Ascending aorta (tissue), 2 donors: ENCODE measurements at places on chromosomes 7 and 10. TPM values are rescaled to one million over a fixed set of nuclear protein-coding genes. Genes with fewer than 3 reads are reported as not detected.

The CDHR1 gene
- total RNA-seq: not detected

DNA sequence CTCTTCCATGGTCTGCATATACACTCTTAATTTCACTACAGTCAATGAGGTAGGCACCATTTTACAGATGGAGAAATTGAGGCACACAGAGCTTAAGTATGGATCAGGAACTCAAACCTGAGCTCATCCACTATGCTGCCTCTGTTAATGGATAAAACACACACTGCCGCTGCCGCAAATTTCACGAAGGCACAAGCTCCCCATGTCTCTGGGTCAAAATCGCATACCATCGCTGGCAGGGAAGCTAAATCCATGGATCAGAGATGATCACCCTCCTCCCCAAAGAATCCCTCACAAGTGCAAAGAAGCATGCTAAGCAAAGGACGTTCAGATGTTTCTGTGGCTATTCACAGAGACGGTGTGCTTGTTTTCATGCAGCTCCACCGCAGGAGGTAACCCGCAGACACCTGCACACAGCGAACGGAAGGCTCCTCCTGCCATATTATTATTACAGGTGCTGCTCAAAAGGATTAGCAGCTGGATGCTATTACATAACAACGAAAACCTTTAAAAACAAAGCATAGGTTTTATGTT, 109.3 kb downstream of the UBE2H start:
- no peak for DNase-seq
- no peaks in the 10 kb centered on the region for H3K27me3 ChIP-seq
- peak overlapping the region; percentile 66 for H3K27ac ChIP-seq
- H3K4me3 ChIP-seq: no peak overlapping the region

GRCh38 chr7:2131800-2132199, 100.9 kb downstream of the MAD1L1 start:
- DNase-seq: no peak
- H3K36me3 ChIP-seq: no peaks in the 10 kb centered on the region
- no peaks in the 10 kb centered on the region for H3K4me1 ChIP-seq
- H3K4me3 ChIP-seq: no peak overlapping the region
- H3K27me3 ChIP-seq: no peaks in the 10 kb centered on the region
- H3K27ac ChIP-seq: no peak overlapping the region

DNA sequence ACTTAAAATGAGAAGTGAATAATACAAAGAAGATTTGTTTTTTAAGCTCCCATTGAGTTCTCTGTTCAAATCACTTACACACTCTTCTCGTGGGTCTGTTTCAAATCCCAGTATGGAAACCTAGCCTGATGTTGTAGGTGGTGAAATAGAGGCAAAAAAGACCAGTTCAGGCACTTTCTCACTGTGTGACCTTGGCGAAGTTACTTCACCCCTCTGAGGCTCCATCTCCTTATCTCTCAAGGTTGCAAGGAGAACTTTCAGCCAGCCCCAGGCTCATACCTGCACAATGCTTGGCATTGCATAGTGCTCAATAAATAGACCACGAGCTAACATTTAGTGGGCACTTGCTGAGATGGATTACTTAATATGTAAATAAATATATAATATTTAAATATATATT, 90.1 kb downstream of the PRLHR start:
- no peaks in the 10 kb centered on the region for H3K4me1 ChIP-seq
- no peak for DNase-seq
- H3K4me3 ChIP-seq: no peak overlapping the region
- H3K36me3 ChIP-seq: no peaks in the 10 kb centered on the region

GRCh38 chr10:114208351-114208750, 29.2 kb downstream of the TDRD1 start:
- H3K27ac ChIP-seq: no peak overlapping the region
- no peaks in the 10 kb centered on the region for H3K4me1 ChIP-seq

The PAPOLB gene
- total RNA-seq: not detected

DNA sequence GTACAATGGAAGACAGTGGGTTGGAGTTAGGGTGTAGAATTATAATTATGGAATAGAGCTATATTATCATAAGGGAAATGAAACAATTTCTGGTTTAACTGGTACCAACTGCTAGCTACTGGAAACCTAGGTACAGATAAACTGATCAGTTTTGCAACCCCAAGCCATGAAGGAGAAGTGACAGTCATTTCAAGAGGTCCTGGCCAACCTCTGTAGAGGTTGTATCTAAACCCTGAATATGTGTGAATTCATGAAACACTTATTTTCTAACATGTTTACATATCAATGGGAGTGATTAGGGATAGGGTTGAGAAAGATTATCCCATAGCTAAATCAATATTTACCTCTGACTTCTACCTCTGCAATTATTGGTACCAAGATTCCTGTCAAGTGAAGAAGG, 29.9 kb upstream of the CC2D2B start:
- no peak for DNase-seq
- H3K4me1 ChIP-seq: peaks cover 18% of the 10 kb centered on the region
- no peak overlapping the region for H3K27ac ChIP-seq
- H3K4me3 ChIP-seq: no peak overlapping the region

The HOXA5 gene
- total RNA-seq: 22.0 TPM

The CPA1 gene
- total RNA-seq: not detected

The HKDC1 gene
- not detected for total RNA-seq

DNA sequence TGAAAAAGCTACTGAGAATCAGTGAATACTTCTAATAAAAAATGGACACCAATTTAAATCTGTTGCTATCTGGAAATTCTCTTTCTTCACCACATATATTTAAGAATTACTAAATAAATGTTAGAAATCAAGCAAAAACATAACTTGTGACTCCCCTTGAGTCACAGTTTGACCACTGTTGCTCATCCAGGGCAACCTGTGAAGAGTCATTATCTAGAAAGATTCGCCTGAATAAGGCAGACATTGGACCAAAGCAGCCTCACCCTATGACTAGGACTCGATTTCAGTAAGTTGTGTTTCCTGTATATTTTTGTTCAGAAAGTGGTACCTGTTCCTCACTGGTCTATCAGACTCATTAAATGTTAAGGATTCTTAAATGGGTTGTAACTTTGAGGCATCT, 572.4 kb downstream of the ATRNL1 start:
- H3K27ac ChIP-seq: no peak overlapping the region
- no peak overlapping the region for H3K4me3 ChIP-seq
- no peak for DNase-seq
- H3K36me3 ChIP-seq: no peaks in the 10 kb centered on the region
- H3K27me3 ChIP-seq: no peaks in the 10 kb centered on the region
- no peaks in the 10 kb centered on the region for H3K4me1 ChIP-seq

GRCh38 chr10:124152139-124153022, 59.0 kb upstream of the CHST15 start:
- H3K27ac ChIP-seq: peak overlapping the region; percentile 78
- peak overlapping the region; percentile 36 for H3K4me3 ChIP-seq
- no peaks in the 10 kb centered on the region for H3K27me3 ChIP-seq
- no peaks in the 10 kb centered on the region for H3K36me3 ChIP-seq

DNA sequence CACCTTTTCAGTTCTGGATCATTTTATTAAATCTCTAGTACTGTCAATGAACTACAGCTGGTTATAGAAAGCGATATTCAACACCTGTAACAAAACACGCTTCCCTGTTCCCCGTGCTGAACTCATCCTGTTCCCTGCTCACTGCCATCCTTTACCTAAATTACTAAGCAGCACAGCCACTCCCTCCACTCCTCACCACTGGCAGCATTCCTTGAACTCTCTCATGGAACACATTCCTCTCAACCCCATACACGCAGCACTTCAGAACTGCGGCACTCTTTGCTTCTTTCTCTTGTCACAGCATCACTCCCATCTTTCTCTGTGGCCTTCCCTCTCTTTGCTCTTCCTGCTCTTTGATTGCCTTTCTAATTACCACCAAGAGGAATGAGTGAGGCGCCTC, 27.4 kb downstream of the RELN start:
- no peak overlapping the region for H3K4me3 ChIP-seq
- no peaks in the 10 kb centered on the region for H3K4me1 ChIP-seq
- H3K27me3 ChIP-seq: no peaks in the 10 kb centered on the region
- no peak overlapping the region for H3K27ac ChIP-seq
- H3K36me3 ChIP-seq: no peaks in the 10 kb centered on the region
- no peak for DNase-seq

GRCh38 chr7:44461387-44461786, 29.1 kb downstream of the NUDCD3 start:
- no peak overlapping the region for H3K27ac ChIP-seq
- no peaks in the 10 kb centered on the region for H3K36me3 ChIP-seq
- no peak overlapping the region for H3K4me3 ChIP-seq
- H3K4me1 ChIP-seq: peaks cover 18% of the 10 kb centered on the region
- no peaks in the 10 kb centered on the region for H3K27me3 ChIP-seq

- DNase-seq: no peak
- no peaks in the 10 kb centered on the region for H3K27me3 ChIP-seq
- no peaks in the 10 kb centered on the region for H3K4me1 ChIP-seq
- no peak overlapping the region for H3K27ac ChIP-seq
- H3K4me3 ChIP-seq: no peak overlapping the region
- no peaks in the 10 kb centered on the region for H3K36me3 ChIP-seq
Observed at GRCh38 chr7:138237995-138238394, 161.7 kb downstream of the AKR1D1 start.

DNA sequence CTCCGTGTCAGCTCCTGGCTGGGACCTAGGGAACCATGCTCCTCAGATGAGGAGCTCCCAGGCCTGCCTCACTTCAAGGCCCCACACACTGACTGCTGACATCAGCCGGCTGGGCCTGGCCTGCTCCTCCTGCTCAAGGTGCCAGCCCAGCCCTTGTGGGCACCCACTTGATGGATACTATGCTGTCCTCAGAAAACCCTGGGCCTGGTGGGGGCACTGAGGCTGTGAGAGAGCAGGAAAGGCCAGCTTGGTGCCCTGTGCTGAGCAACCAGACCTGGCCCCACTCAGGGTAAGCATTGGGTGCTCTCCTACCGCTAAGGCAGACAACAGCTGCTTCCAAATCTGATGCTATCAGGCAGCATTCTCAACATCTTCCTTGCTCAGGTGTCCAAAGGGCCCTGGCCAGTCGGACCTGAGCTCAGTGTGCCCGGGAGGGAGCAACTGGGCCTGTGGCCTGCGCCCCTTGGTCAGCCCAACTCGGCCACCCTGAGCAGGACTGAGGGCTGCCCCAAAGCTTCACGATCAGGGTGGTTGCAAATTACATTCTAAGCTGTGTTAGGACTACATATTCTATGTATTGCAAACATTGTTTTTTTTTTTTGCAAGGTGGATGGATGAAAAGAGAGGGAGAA, 21.9 kb upstream of the ANTXRL start:
- no peaks in the 10 kb centered on the region for H3K36me3 ChIP-seq
- H3K4me1 ChIP-seq: no peaks in the 10 kb centered on the region
- no peak overlapping the region for H3K4me3 ChIP-seq
- DNase-seq: peak; percentile 50
- H3K27me3 ChIP-seq: no peaks in the 10 kb centered on the region

DNA sequence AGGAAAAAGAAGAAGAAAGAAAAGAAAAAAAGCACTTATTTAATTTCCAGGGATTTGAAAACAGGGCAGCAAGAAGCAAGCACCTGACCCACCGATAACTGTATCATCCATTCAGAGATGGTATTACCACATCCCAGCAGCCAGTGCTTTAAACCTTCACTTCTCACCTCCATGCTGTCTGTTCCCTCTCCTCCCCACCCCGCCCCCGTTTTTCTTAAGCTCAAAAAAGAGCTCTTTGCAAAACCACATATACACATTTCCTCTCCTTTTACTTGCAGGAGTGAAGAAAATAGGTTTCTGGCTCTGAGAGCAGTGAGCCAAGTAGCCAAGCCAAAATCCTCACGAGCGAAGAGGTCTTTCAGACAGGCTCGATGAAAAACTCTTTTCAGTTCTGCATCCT, 2.2 kb downstream of the STOX1 start:
- H3K4me1 ChIP-seq: no peaks in the 10 kb centered on the region
- no peaks in the 10 kb centered on the region for H3K27me3 ChIP-seq
- H3K36me3 ChIP-seq: no peaks in the 10 kb centered on the region
- DNase-seq: no peak
- H3K27ac ChIP-seq: no peak overlapping the region

DNA sequence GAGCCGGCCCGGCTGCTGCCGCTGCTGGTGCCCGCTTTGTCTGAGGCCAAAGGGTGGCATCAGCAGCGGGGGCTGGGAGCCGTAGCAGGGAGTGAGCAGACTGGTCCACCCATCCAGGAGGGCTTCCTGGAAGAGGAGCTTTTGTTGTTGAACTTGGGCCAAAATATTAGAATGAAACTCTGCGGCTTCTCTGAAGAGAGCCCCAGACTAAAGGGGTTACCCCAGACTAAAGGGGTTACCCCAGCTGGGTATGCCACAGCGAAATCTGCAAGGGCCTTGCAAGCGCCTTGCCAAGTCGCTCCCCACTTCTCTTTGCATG, 154.7 kb upstream of the ZMIZ1 start:
- H3K4me1 ChIP-seq: no peaks in the 10 kb centered on the region
- no peak overlapping the region for H3K4me3 ChIP-seq
- DNase-seq: no peak
- no peaks in the 10 kb centered on the region for H3K36me3 ChIP-seq

- DNase-seq: peak; percentile 13
- no peak overlapping the region for H3K4me3 ChIP-seq
- H3K36me3 ChIP-seq: no peaks in the 10 kb centered on the region
- no peak overlapping the region for H3K27ac ChIP-seq
Observed at GRCh38 chr10:126117196-126117595, 220.8 kb downstream of the FANK1 start.

The NOM1 gene
- total RNA-seq: 16.1 TPM
